Chondrocyte (in vitro differentiated cells): ENCODE measurements at places on chromosomes 13 and 19. TPM values are rescaled to one million over a fixed set of nuclear protein-coding genes. Genes with fewer than 3 reads are reported as not detected.

GRCh38 chr13:70098669-70099068, 9.0 kb upstream of the ATXN8OS start:
- peaks cover 4% of the 10 kb centered on the region for H3K27me3 ChIP-seq
- no peak for DNase-seq
- H3K4me3 ChIP-seq, result no peak overlapping the region
- no peaks in the 10 kb centered on the region for H3K36me3 ChIP-seq
- H3K4me1 ChIP-seq, result no peaks in the 10 kb centered on the region
- no peak overlapping the region for H3K27ac ChIP-seq

- no peak for DNase-seq
- H3K4me1 ChIP-seq, result peaks cover 9% of the 10 kb centered on the region
- H3K4me3 ChIP-seq, result no peak overlapping the region
- no peaks in the 10 kb centered on the region for H3K27me3 ChIP-seq
Measured at GRCh38 chr19:19597809-19598306, 20.6 kb downstream of the PBX4 start.

The ONECUT3 gene
- not detected in 3 replicates for total RNA-seq

The ECSIT gene
- total RNA-seq, result 20.3 to 27.9 TPM (median 20.5 TPM) in 3 replicates

The KIR2DL3 gene
- total RNA-seq, result not detected in 3 replicates

The PSG1 gene
- total RNA-seq, result 0.29 TPM in 1 of 3 replicates, not detected in the others
